Activated naive CD4-positive, alpha-beta T cell treated with anti-CD3 and anti-CD28 coated beads, Interleukin-2, amount 50 U/mL, for 16 hours (primary cell): ENCODE measurements at places on chromosomes 4 and X.

DNA sequence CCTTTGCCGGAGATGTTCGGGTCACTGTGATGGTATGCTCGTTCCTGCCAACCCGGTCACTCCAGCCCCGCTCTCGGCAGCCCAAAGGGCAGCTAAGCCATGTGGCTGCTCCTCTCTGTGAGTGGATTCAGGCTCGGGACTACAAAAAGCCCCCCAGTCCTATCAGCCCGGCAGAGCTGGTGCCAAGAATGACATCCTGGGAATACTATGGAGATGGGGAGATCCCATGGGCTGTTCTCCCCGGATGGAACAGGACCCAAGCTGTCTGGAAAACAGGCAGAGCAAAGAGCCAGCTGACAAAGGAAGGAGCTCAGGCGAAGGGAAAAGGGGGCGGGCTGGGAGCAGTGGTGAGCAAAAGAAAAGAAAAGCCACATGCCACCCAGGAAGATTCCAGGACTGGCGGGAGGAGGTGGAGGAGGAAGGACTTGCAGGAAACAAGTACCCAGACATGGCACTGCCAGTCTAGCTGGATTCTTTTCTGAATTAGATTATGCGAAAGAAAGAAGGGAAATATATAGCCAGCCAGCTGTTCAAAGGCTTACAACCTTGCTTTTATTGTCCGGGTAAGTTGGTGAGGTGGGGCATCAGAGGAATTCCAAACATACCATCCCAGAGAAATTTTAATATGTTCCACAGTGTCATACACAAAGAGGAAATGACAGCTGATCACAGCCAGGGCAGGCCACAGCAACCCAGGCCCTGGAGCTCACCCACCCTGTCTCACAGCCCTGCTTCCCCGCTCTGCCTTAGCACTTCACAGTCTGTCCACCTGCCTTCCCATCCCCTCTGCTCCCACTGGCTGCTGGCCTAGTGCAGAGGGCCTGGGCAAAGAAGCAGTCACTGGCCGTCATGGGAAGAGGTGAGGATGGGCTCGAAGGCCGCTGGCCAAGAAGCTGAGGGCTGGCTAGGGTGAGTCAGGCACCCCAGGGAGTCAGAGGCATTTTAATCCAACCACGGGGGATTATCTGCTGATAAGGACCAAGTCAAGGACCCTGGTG is 3.4 kb downstream of the NDP start:
- DNase-seq = no peak

DNA sequence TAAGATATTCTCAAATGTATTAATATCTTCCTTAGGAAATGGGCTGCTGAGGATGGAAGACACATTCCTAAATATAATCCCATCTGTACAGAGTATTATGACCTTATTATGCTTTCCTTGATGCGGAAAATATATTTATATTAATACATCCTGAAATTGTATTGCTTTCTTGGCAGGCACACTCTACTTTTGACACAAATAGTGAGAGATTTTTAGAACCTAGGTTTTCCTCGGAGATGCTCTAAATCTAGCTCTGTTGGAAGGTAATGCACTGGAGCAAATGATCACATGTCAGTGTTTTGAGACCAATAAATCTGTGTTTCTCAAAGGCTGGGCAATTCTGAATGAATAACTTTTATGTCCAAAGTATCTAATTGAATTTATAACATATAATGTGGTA is 94.3 kb upstream of the MAGEC2 start:
- no peak for DNase-seq

DNA sequence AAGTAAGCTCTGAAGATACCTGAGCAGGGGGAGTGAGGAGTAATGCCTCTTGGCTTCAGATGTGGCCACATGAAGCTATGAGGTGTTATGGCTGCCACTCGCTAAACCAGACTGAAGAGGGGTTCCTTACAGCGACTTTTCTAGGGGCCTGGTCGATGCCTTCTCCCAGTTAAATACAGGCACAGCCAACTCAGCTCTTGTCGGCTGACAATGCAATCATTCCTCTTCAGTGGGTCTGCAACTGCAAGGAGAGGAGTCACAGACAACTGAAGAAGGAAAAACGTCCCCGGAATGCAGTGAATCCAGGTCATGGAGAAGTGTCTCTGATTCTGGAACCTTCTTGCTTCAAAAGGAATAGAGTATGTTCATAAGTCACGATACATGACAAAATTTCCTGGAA is 106.4 kb downstream of the RNF150 start:
- DNase-seq = no peak

DNA sequence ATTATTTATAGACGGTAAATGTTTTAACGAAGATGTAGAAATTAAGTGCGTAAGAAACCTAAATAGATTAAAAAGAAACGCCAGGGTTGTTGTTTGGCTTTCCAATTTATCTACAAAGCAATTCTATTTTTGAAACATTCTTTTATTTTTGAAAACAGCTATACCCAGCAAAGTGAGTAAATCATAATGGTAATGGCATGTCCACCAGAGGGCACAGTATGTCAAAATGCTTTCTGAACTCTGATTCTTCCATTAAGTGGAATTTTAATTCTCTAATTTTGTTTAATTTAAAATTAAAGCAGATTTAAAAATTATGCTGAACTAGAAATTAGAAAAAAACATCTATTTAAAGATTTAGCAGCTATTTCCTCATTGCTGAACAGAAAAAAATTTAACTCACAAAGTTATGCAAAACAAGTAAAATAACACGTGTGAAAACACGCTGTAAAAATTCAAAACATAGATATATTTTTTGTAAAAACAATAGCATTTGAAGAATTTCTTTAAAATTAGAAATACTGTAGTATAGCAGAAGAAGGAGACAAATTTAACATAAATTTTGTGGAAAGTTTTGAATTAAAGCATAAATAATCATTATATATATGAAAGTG is 26.5 kb downstream of the RASSF6 start:
- no peak for DNase-seq

DNA sequence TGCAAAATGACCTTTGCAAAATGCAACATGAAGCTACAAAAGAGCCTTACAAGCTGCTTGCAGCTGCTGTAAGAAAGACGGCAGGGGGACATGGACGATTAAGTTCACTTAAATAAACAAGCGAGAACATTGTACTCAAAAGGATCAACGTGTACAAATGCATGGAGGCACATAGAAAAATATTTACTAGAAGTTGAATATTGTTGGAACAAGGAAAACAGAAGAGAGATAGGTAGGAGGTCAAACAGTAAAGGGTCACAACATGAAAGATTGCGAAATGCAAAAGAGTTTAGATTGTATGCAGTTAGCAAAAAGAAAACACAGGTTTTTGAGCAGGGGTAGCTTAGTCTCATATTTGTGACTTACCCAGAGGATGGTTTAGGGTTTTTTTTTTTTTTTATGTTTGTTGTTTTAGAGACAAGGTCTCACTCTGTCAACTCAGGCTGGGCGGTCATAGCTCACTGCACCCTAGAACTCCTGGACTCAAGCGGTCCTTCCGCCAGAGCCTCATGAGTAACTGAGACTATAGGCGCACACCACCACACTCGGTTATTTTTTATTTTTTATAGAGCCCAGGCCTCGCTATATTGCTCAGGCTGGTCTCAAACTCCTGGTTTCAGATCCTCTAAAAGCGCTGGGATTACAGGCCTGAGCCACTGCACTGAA is 1.4 kb upstream of the PHF8 start:
- no peak for DNase-seq

- no peak for DNase-seq
These were observed 218.9 kb downstream of the OR13H1 start for GRCh38 chrX:131762802-131763234.

DNA sequence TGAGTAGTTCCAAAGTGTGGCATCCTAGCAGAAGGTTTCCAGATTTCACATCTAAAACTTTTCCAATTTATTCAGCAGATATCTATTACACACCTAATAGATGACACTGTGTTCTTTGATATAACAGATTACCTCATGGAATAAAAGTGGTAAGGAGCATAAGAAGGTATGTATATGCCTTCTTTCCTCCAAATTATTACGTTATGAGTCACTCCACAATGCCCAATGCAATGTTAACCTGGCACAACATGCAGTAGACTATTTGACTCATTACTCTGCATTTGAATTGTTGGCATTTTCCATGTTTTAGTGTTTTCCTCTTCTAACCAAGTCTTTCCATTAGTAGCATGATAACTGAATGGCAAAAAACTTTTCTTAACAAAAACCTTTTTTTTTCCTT is 383.6 kb downstream of the ADGRL3 start:
- no peak for DNase-seq

- DNase-seq = no peak
These were observed 295.3 kb upstream of the CTSO start for GRCh38 chr4:156248917-156249316.

DNA sequence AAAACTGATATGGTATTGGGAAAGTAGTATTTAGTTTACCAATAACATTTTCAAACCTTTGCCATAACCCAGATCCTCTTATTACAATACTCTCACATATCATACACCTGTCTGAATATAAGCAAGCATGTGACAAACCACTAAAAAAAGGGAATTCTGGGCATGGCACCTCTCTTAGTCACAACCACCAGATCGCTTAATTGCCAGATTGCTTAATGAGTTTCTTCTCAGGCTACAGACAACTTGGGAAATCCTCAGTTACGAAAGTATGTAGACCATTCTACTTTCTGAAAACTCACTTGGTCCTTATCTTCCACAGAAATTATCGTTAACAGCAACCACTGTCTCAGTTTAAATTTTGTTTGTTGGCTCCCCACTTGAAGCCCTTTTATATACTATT is 2.1 kb downstream of the NAF1 start:
- no peak for DNase-seq

DNA sequence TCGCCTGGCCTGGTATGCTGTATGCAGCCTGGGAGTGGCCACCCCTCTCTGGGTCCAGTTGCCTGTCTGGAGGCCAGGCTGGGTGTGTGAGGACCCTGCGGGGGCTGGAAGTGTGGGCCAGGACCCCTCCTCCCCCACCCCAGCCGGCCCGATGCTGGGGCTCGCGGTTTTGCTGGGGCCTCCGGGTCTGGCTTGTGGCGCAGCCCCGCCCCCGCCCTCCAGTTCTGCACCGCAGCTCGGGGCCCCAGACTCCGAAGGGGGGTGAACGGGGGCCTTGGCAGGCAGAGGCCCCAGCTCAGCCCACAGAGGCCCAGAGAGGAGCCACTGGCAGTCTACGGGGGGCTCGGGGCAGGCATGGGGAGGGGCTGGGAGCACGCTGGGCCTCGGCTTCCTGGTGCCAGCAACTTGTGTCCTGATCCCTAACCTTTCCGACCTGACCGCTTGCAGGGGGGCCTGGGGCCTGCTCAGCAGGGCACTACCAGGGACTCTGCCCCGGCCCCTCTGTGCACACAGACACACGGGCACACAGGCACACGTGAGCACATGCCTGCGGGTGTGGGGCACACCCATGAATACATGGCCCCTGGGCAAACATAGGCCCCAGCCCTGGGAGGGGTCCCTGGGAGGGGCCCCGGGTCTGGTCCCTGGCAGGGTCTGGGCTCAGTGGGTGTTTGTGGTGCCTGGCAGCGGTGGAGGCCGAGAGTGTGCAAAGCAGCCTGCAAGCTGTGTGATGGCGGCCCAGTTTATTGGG is 21.4 kb upstream of the FGFR3 start:
- no peak for DNase-seq

- no peak for DNase-seq
These were observed 203.0 kb upstream of the CNKSR2 start for GRCh38 chrX:21171181-21171580.

DNA sequence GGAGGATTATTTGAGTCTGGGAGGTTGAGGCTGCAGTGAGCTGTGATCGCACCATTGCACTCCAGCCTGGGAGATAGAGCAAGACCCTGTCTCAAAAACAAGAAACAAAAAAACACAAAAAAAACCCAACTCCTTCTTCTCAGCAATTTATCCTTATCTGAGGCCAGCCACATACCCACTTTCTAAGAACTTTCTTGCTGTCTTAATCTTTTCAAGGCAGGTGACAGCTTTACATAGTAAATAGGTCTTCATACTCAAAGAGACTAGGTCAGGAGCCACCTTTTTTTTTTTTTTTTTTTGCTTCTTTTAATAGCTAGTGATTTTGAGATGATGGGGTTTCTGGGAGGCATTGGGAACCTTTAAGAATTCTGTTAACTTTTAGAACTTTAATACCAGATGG is 26.1 kb upstream of the ZCCHC13 start:
- no peak for DNase-seq

- no peak for DNase-seq
These were observed 220.1 kb upstream of the PSAPL1 start for GRCh38 chr4:7654550-7655445.

DNA sequence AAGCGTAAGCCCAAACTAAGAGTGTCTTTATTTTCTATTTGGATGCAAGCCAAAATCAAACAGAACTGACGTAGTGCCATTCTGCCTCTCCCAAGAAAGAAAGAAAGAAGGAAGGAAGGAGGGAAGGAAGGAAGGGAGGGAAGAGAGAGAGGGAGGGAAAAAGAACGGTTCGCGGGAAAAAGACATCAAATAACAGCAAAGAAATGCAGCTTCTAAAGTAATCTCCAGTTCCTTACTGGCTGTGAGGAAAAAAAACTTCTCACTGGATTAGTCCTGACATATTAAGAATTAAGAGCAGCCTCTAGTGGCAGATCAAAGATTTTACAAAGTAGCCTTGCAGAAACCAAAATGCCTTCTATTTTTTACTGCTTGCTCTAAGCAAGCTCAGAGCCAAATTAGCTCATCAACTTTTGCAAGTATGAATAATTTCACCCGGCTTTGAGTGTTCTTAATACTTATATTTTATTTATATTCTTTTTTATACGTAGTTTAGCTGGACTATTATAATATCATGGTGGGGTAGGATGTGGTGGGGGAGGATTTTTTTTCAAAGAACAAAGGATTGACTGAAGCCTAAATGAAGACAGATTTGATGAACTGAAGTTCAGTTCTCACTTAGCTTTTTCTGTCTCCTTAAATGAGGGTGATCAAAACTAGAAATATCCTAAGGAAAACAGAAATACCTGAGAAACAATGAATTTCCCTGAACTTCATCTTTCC is 36.6 kb downstream of the PITX2 start:
- no peak for DNase-seq

DNA sequence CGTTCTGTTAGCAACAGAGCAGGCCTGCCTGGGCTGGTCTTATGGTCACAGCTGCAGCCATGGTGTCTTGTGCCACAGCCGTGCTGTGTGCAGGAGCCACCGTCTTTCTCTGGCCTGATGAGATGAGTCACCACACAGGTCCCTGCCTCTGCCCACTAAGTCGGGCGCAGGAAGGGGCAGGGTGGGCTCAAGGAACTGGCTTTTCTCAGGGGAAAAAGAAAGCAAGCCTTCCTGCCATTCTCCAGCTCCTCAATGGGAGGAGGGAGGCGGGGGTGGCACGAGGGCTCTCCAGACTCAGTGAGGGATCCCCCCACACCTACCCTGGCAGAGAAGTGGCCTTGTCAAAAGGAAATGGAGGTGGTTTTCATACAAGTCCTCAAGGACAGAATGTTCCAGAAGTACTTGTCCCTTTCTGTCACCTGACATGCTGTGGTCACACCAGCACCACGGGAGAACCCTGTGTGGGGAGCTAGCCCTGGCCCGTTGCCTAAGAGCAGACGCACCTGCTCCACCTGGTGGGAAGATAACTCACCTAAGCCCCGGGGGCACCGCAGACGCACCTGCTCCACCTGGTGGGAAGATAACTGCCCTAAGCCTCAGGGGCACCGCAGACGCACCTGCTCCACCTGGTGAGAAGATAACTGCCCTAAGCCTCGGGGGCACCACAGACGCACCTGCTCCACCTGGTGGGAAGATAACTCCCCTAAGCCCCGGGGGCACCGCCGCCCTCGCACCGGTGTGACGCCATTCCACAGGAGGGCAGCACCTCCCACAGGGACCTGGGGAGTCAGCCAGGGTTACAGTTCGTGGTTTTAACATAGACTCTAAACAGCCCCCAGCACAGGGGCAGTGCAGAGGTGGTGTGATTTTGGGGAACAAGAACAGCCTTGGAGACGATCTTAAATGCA is 18.5 kb downstream of the UVSSA start:
- DNase-seq = no peak
